Activated CD4-positive, alpha-beta T cell treated with anti-CD3 and anti-CD28 coated beads, Interleukin-2, Interleukin-4, amounts not matched to agents 100 ng/mL and 50 ng/mL, durations not matched to agents 16 hours and 8 hours (primary cell): ENCODE measurements at places on chromosomes 16 and 17.

DNA sequence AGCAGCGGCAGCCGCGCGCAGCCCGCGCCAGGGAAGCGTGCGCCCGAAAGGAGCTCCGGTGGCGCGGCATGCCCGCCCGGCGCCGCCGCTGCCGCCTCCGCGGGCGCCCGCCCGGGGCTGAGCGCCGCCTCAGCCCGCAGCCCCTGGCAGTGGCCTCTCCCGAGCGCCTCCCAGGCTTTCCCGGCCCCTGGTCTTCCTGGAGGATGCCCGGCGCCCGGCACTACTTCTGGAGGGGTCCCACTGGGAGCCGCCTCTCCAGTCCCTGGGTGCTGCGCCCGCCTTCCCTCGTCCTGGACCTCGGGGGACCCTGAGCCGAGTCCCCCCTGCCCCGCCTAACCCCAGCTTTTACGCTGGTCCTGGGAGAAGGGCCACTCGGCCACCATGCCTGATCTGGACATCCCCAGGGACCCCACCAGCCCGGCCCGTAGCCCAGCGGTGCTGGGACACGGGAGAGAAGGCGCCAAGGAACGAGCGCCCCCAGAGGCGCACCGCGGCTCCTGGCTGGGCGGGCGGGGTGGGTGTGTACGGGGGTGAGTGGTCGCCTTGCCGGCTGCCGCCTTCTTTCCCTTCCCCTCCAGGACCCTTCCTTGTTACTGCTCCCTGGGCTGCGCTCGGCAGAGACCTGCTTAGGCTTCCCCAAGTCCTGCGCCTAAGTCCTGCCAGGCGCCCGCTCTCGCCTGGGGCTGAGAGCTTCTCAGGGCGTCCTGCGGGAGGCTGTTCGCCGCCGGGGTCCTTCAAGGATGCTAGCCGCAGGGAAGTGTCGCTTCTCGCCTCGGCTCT, 704 bp downstream of the ASIC2 start:
- no peak for DNase-seq

- DNase-seq: no peak
These were observed 324.1 kb upstream of the GOT2 start for GRCh38 chr16:59058250-59058649.

- no peak for DNase-seq
These were observed 33.8 kb downstream of the SLC47A1 start for GRCh38 chr17:19567216-19568015.

DNA sequence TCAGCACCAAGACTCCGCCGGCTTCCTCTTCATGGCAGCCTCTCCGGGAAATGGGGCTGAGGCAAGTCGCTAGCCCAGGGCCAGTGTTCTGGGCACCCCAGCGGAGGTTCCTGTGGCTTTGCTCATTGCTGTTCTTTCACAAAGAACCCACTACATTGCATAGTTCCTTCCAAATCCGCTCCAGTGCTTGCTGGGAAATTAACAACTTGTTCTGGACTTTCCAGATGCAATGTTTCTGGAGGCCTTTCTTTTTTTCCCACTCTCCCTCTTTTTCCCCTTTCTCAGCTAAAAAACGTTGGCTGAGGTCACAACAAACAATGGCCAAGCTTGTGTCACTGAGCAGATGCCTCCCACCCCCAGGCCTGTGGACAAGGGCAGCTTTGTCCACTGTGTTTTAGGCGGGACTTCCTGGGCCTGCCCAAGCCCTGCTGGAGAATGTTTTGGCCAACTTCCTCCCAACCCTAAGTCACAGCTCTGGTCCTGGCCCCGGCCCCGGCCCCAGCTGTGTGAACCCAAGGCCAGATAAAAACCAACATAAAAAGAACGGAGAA, 131.5 kb upstream of the RCVRN start:
- DNase-seq: no peak

- no peak for DNase-seq
These were observed 24.6 kb upstream of the SHISA9 start for GRCh38 chr16:12876778-12877177.

DNA sequence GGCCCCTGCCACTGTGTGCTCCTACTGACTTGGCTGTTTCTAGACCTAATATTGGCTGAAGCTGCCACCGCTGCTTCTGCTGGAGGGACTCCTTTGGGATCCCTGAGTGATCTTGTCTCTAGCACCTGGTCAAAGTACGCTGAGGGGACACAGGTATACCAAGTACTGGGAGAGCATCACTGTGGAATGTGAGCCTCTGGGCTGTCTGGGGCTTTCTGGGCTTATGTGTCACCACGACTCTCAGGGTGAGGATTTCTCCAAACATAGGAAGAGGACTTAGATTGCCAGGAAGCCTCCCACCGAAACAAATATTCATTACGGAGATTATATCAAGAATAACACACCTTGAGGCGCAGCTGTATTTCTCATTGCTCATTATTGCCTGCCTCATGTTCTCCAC, 435.8 kb downstream of the HS3ST3B1 start:
- DNase-seq: no peak

DNA sequence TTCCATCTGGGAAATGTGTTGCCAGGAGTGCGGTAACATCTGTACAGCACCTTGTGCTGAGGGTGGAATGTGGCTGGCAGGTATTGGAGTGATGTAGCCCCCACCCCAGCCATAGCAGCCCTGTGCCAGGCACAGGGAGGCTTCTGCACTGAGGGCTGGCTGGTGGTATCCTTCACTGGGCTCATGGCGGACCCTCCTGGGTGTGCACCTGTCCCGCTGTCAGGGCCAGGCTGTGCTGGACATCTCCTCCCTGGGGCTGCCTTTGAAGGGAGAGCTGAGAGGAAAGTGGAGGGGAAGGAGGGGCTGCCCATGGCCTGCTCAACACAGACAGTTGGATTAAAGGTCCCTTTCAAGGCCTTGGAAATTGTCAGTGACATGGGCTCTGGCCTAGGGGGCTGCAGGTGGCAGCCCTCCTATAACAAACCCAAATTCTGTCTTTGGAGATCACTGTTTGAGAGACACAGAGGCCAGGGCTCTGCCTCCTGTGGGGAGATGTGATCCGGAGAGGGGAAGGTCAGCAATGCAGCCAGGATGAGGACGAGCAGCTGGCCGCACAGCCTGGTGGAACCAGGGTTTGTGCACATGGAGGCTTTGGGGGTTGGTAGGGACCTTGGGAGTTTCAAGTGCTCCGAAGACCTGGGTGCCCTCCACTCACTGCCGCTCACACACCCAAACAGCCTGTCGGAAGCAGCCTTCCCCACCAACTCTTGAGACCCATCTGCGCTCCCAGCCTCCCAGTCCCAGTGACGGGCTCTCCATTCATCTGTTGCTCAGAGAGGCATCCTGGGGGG, 22.8 kb downstream of the NKD1 start:
- DNase-seq: no peak

DNA sequence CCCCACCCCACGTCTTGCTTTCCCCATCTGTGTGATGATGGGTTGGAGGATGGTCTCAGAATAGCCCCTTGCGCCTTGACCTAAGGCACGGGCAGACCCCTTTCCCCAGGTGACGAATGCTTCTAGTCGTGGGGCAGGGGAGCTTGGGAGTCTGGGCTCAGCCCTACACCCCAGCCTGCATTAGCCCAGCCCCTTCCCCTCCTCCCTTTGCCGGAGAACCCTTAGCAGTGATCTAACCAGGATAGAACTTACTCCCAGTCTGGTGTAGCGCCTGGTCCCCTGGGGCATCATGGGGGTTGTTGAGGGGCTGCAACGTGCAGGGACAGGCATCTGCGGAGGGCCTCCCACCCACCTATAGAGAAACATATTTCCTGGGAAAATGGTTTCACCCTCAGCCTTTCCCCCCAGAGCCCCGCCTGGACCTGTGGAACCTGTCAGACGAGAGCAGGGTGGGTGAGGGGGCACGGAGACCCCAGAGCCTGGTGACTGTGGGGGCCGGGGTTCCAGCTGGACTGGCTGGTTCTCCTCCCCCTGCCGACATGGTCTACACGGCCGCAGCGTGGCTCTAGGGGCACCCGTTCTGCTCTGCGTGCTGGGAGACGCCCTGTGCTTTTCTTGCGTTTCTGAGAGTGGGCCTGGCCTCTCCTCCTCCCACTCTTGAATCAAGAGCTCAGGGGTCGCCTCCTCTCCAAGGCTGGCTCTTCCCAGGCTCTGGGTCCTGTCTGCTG, 4.7 kb downstream of the SMTNL2 start:
- no peak for DNase-seq

DNA sequence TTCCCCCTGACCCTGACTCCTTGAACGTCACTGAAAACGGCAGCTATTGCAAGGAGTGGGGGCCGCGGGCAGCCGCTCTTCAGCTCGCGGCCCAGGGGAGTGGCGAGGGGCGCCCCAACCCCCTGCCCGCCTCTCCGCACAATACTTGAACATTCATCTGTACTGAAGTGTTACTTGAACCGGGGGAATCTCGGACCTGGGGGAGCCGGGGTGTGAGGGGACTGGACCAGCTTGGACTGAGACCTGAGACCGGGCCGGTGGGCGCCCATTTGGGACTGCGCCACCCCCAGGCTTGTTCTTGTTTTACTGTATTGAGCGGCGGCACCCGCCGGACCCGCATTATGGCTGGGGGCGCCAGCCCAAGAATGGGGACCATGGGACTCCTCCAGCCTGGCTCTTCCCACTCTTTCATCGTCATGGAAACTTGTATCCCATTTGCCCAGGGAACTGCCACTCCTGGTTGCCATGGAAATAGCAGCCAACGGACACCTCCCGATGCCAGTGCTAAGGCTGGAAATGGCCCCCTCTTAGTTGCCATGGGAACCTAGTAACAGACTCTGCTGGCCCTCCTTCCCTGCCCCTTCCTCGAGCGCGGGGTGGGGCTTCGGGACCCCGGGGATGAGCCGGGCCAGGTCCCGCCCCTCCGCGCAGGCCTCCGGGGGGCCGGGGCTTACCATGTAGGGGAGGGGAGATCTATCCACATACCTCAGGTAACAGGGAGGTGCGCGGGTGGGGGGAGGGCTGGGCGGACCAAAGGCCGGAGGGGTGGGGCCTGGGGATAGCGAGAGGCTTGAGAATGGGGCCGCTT, 805 bp upstream of the ORAI3 start:
- no peak for DNase-seq

DNA sequence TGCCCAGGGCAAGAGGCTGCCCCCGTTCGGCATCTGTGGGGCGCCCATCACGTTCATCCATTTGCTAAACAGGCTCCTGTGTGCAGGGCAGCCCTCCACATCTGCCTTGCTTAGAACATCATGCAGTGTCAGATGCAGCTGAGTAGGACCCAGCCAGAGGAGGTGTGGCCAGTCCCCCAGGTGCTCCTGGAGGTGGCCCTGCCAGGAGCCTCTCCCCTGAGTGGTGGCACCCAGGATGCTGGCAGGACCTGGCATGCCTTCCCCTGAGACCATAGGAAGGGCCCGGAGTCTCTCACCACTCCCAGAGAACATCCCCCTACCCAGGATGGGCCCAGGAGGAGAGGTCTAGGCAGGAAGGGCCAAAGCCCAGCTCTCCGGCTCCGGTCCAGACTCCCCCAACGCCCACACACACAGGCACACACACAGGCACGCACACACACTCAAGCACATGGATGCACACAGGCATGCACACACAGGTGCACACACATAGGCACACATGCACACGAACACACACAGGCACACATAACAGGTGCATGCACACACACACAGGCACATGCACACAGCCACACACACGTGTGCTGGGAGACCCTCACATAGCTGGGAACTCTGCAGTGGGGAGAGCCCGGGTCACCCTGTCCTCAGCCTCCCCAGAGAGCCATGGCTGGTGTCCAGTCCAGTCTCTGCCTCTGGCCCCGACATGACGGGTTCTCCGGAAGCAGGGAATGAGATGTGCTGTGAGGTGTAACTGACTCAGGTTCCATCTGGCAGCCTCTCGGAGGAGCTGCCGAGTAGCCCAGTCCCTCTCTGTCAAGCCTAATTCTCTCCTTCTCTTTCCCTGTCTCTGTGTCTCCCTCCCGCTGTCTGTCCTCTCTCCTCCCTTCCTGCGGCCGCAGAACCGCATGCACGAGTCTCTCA, 74.6 kb downstream of the AMFR start:
- DNase-seq: no peak

DNA sequence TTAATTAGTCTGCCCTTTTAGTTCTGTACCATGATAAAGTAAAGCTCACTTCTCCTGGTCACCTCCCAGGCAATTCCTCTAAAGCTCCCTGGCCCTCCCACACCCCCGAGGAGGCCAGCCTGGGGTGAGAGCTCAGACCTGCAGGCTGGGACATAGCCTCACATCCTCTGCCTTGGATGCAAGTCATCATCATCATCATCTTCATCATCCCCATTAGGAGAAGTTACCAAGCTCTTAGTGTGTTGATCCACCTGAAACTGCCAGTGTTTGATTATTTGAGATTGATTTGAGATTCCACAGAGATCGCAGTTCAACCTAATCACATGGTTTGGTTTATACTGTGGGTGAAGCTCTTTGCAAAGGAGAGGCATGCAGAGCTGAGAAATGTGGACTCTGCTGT, 197.5 kb downstream of the CYLD start:
- no peak for DNase-seq

GRCh38 chr16:48102083-48103008, 53.4 kb downstream of the ABCC12 start:
- no peak for DNase-seq

GRCh38 chr17:21043296-21044232, 753 bp upstream of the USP22 start:
- peak; percentile 97 for DNase-seq

GRCh38 chr16:22775220-22775922, 38.6 kb upstream of the HS3ST2 start:
- DNase-seq: no peak

- DNase-seq: no peak
These were observed 169.4 kb downstream of the SNX29 start for GRCh38 chr16:12145918-12146317.

DNA sequence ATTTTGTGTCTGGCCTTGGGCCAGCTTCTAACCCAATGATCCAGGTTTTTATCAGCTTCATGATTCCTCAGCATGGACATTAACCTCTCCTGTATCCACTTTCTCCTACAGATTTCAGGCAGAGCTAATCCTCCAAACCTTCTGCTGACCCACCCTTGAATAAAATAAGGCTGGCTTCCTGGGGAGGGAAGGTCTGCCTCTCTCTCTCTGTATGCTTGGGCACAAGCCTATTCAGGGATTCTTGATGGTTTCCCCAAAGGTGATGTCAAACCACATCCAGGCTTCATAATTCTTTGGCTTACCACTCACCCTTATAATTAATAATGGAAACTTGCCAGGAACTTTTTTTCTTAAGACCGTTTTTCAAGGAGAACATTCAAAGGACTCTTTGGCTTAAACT, 240.1 kb downstream of the UTP18 start:
- no peak for DNase-seq

DNA sequence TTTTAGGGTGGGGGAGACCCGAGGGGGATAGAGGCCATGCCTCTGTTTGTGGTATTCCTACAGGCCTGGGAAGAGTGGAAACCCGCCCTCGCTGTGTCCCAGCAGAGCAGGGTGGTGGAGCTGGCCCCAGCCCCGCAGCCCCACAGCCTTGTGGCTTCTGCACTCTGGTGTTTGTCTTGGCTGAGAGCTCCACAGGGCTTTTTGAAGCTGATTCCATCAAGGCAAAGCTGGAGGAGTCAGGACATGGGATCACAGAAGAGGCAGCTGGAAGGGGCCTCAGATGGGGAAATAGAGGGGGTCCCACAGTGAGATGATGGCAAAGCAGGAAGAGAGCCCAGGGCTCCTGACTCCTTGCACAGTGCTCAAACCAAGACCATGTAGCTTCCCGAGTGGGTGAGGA, 5.0 kb upstream of the WFIKKN2 start:
- no peak for DNase-seq
